Right forelimb (tissue), 1 donor: ENCODE measurements at places on chromosomes 7 and 10.

DNA sequence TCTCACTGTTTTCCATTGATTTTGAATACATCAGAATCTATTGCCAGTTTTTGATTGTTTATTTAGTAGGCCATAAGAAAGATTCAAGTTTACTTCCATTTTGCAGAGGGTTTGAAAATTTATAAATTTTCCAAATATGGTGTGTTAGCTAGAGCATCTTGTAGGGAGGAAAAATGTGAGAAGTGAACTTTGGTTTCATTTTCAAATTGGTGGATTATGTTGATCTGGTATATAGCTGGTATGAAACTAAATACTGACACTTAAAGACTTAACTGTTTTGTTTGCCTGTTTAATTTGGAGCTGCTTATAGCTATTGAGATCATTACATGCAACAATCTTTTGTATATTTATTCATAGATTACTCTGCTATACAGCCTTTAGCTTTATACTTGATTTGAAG is 108.1 kb downstream of the ADAM22 start:
- DNase-seq: no peak

GRCh38 chr7:2307690-2308107 is 6.5 kb downstream of the SNX8 start:
- no peak for DNase-seq

- no peak for DNase-seq
These were observed 175.3 kb upstream of the SEMA3E start for GRCh38 chr7:83824214-83824613.

DNA sequence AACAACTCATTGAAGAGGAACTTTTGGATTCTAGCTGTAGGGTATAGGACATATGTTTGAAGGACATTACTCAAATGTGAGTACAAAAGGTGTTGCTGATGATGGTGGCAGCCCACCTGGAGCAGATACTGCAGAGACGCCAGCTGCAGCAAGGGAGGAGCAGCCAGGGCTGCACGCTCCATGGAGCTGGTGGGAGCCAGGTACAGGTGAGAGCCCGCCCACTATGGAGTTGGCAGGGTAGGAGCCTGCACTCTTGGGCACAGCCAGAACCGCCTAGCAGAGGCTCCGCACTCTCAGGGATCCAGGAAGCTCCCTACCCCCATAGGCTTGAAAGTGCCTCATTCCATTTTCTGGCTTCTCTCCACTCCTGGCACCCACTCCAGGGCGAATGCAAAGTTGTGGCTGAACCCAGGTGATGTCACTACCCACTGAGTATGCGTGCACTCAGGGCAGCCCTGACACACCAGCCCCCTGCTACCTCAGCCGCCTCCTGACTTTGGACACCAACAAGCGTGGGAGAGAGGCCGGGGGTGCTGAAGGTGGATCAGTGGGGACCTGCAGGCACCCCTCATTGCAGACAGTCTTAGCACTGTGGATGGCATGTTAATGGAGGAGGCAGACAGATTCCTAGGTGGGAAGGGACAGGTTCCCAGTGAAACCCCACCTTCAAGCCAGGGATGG is 761.1 kb downstream of the IPMK start:
- no peak for DNase-seq

DNA sequence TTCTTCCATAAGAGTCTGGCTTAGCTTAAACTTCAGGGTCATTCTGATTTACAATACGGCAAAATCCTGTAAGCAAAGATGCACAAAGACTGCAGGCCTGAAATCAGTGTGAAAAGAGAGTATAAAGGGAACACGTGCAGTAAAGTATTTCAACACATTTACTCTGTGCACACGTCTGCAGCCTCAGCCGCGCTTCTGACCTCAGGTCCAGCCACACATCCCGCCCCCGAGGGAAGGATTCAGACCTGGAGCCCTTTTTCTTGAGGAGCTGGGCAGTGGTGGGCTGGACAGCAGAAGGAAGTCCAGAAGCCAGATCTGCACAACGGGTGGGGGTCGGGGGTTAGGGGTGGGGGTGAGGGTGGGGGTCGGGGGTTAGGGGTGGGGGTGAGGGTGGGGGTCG is 58.9 kb upstream of the FAM20C start:
- DNase-seq: no peak

DNA sequence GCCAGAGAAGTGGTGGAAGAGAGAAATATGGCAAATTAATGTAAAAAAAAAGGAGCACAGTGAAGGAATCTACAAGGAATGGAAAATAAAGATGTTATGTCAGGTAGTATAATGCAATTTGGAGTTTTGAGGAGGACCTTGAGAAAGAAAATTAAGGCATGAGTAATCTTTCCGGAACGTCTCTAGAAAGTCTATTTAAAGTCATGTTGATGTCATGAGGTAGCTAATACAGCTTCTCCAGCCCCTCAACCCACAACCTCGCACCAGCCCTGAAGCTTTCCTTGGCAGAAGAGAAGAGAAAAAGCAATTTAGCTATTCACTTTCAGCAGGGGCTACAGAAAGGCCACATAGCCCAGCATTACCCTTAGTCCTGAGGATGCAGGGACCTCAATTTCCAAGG is 22.5 kb downstream of the TRDMT1 start:
- no peak for DNase-seq

DNA sequence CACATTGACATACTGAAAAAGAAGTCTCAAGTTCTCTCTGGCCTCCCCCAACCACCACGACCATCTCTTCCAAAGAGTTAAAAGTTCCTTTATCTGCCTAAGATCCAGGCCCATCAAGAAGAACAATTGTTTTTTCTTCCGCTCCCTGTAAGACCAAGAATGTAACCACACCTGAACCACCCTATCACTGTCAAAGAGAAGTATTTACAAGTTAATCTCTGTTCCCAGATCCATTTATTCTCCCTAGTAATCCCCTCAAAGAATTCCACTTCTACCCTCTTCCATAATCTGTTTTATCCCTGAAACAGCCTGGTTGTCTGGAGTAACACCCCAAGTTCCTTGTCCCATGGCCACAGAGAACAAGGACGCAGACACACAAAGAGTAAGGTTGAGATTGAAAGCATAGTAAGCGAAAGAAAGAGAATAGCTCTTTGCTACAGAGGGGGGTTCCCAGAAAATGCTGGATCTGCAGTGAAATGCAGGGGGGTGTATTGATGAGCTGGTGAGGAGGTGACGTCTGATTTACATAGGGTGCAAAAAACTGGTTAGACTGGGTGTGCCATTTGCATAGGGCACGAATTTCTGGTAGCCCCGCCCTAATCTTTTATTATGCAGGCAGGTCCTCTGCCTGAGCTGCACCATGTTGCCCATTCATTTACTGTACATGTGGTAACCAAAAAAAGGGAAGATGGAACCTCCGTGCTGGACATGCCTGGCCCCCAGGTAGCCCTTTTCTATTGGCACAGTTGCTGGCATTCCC is 122.0 kb downstream of the SKIDA1 start:
- DNase-seq: no peak
